ENCODE measurements at places on chromosomes 7 and 10. TPM values are rescaled to one million over a fixed set of nuclear protein-coding genes. Genes with fewer than 3 reads are reported as not detected.

- H3K4me1 ChIP-seq: no peaks in the 10 kb centered on the region
- H3K36me3 ChIP-seq: no peaks in the 10 kb centered on the region
- H3K27me3 ChIP-seq: no peaks in the 10 kb centered on the region
- H3K27ac ChIP-seq: no peak overlapping the region
These were observed 579.3 kb downstream of the SH2D4B start for GRCh38 chr10:81116990-81117389.

NKX2-3 gene
- total RNA-seq: not detected

- DNase-seq: no peak
- no peaks in the 10 kb centered on the region for H3K27me3 ChIP-seq
- no peaks in the 10 kb centered on the region for H3K36me3 ChIP-seq
- H3K4me3 ChIP-seq: no peak overlapping the region
These were observed 180.4 kb downstream of the RNF133 start for GRCh38 chr7:122518488-122518887.

DNA sequence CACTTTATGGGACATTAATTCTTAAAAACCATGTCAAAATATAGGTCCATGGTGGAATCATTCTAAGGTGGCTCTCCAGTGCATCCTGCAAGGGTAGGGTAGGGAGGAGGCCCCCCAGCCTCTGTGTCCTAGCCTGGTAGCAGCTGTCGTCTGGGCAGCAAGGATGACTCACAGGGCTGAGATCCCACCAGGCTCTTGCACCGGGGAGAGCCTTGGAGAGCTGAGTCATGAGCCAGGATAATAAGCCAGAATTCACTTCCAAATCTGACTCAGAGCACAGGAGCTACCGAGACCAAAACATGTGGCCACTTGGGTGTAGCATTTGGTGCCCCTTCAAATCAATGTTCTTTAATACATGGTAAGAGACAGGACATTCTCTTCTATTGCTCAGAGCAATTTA is 298.5 kb downstream of the NEBL start:
- no peak overlapping the region for H3K27ac ChIP-seq
- no peaks in the 10 kb centered on the region for H3K4me1 ChIP-seq
- no peaks in the 10 kb centered on the region for H3K36me3 ChIP-seq

OR2A5 gene
- not detected for total RNA-seq

ETV1 gene
- 2.0 TPM for total RNA-seq

NPC1L1 gene
- total RNA-seq: not detected

- no peaks in the 10 kb centered on the region for H3K36me3 ChIP-seq
- no peak overlapping the region for H3K27ac ChIP-seq
- H3K27me3 ChIP-seq: peaks cover 37% of the 10 kb centered on the region
- H3K4me1 ChIP-seq: no peaks in the 10 kb centered on the region
- DNase-seq: no peak
These were observed 6.3 kb downstream of the FGF8 start for GRCh38 chr10:101769541-101770180.

DNA sequence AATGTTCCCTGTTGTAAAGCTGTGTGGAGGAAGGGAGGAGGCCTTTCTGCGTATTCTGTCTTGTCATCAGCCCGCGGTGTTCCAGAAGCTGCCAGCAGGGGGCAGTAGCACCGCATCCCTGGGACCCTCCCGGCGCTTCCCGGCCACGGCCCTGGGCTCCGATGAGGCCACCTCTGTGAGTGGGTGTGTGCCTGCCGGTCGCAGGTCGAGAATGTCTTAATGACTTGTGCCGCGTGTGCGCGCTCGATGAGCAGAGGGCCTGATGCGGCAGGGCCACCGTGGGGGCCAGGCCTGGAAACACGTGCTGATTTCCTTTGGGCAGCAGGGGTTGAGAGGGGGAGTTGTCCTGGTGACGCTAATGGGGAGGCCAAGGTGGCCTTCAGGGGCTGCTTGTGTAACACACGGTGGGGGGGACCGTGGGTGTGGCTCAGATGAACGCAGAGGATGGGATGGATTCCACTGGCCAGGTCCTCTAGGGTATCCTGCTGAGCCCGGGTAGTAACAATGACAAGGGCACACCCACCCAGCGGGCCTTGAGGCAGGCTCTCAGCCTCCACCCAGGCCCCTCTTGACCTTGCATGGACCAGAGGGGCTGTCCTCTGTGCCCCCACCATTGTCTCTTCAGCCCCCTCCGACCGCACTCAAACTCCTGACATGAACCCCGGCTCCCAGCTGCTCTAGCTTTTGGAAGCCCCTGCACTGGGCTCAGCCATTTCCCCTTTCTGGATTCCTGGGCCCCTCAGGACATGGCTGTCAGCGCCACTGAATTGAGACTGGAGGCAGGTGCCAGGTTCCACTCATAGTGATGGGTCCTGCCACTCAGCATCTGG is 135.9 kb upstream of the PODXL start:
- no peaks in the 10 kb centered on the region for H3K36me3 ChIP-seq
- no peak overlapping the region for H3K27ac ChIP-seq
- peak; percentile 14 for DNase-seq
- H3K4me3 ChIP-seq: no peak overlapping the region
